Activated CD8-positive, alpha-beta memory T cell treated with anti-CD3 and anti-CD28 coated beads for 1 hour (primary cell): ENCODE measurements at places on chromosomes 13 and 19.

DNA sequence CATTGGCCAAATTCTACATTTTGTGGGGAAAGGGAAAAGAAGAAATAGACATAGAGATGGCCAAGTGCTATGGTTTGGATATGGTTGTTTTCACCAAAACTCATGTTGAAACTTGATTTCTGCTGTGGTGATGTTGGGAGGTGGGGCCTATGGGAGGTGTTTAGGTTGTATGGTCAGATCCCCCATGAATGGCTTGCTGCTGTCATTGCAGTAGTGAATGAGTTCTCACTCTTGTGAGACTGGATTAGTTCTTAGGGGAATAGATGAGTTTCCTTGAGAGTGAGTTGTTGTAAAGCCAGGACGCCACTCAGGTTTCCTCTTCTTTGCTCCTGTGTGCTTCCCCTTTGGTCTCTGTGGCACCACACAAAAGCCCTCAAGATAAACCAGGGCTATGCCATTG is 242.6 kb upstream of the RFC3 start:
- no peak for DNase-seq

- DNase-seq = no peak
Measured at GRCh38 chr13:110938662-110939421, 24.0 kb upstream of the ANKRD10 start.

GRCh38 chr19:36528921-36529518 is 949 bp upstream of the ZNF260 start:
- DNase-seq = peak; percentile 1

GRCh38 chr19:4414800-4415321 is 12.4 kb downstream of the CHAF1A start:
- DNase-seq = no peak

DNA sequence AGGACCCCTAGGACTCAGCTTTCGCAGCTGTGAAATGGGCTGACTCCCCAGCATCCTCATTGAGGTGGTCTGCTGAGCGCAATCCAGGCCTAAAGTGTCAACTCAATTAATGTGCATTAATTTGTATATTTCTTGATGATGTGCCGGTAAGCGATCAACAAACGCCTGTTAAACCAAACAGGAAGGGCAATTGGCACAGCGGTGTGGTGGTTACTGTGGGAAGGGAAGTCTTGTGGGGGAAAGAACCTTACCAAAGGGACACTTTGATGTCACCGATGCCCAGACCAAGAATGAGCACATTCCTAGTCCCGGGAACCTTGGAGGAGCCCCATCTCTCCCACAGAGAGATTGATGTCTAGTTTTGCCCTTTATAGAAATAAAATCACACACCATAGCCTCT is 1.6 kb downstream of the JAK3 start:
- no peak for DNase-seq

GRCh38 chr13:34675626-34676025 is 266.4 kb upstream of the NBEA start:
- DNase-seq = no peak

DNA sequence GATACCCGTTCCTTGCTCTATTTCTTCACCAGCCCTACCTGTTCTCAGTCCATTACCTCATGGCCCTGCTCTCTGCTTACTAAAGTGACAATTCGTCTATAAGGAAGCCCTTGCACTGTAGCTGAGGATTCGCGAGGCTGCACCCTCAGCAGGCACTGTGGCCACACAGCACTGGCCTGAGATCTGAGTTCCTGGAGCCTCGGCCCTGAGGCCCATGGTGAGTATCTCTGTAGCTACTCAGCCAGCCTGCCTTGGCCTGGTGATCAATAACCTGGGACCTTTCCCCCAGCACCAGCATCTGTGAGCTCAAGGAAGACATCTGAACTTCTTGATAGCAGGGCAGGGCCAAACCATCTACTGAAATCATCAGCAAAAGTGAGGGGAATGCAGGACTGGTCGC is 90.7 kb downstream of the RGCC start:
- no peak for DNase-seq

- no peak for DNase-seq
Measured at GRCh38 chr19:1285737-1286360, at the start of gene EFNA2. EFNA2 (plus strand) TSS chr19:1285873; CDS start chr19:1286169, 296 bp downstream.

DNA sequence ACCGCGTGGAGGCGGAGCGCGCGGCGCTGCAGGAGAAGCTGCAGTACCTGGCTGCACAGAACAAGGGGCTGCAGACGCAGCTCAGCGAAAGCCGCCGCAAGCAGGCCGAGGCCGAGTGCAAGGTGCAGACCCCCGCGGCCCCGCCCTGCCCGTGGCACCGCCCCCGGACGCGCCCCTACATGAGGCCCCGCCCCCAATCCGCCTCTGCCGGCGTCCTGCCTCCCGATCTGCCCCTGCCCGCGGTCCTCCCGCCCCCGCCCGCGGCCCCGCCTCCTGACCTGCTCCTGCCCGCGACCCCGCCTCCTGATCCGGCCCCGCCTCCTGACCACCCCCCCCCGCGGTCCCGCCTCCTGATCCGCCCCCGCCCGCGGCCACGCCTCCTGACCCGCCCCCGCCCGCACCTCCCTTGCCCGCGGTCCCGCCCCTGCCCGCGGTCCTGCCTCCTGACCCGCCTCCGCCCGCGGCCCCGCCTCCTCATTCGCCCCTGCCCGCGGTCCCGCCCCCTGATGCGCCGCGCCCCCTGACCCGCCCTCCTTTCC is 11.7 kb downstream of the PRR36 start:
- DNase-seq = no peak

- no peak for DNase-seq
Measured at GRCh38 chr19:15810335-15810734, 5.1 kb downstream of the OR10H1 start.

DNA sequence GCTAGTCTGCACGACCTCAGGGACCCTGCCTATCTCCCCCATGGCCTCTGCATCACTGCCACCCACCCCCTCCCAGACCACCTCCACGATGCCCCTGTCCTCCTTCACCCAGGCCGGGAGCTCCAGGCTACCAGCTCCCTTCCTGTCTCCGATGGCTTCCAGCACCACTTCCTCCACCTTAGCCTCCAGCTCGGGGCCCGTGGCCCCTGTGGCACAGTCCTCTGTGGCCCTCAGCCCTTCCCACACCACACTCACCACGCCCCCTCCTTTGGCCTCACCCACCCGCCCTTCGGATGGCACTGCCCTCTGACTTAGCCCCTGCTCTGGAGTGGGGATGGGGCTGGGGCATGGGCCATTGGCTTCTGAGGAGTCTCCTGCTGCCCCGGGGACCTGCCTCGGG is 7.2 kb downstream of the PALM3 start:
- DNase-seq = no peak

- DNase-seq = no peak
Measured at GRCh38 chr19:14561847-14562351, 10.0 kb downstream of the NDUFB7 start.

- DNase-seq = no peak
Measured at GRCh38 chr13:85586422-85586831, 212.8 kb downstream of the SLITRK6 start.

GRCh38 chr19:55014714-55015113 is 23.4 kb downstream of the GP6 start:
- no peak for DNase-seq

- DNase-seq = no peak
Measured at GRCh38 chr19:38417544-38418506, 8.2 kb downstream of the RASGRP4 start.

DNA sequence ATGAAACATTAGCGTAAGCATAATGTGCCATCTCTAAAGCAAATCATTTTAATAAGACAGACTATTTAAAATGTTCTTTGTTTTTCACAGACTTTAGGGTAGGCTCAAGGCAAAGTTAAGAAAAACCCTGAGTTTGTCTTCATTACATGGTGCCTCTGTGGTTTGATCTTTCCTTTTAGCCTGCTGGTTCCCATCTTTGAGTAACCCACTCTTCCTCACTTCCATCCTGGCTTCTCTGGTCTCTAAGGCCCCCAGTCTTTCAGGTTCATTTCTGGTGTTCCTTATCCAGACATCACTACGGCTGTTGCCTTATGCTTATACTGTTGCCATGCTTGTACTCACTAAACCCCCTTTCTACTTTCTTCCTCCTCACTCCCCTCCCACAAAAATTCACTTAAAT is 38.4 kb downstream of the DACH1 start:
- no peak for DNase-seq

DNA sequence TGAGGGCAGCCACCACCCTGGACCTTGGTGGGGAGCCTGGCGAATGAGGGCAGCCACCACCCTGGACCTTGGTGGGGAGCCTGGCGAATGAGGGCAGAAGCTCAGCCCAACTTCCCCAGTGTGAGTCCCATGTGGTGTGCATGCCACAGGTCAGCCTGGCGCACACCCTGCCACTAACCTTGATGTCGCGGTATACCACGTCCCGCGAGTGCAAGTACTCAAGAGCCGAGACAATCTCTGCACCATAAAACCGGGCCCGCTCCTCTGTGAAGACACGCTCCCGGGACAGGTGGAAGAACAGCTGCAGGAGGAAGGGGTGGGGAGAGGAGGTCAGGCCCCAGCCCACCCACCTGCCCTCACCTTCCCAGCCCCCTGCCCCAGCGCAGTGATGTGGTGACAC is 11.3 kb upstream of the CCNP start:
- no peak for DNase-seq

GRCh38 chr19:38283271-38283670 is 18.9 kb downstream of the SPINT2 start:
- DNase-seq = no peak

DNA sequence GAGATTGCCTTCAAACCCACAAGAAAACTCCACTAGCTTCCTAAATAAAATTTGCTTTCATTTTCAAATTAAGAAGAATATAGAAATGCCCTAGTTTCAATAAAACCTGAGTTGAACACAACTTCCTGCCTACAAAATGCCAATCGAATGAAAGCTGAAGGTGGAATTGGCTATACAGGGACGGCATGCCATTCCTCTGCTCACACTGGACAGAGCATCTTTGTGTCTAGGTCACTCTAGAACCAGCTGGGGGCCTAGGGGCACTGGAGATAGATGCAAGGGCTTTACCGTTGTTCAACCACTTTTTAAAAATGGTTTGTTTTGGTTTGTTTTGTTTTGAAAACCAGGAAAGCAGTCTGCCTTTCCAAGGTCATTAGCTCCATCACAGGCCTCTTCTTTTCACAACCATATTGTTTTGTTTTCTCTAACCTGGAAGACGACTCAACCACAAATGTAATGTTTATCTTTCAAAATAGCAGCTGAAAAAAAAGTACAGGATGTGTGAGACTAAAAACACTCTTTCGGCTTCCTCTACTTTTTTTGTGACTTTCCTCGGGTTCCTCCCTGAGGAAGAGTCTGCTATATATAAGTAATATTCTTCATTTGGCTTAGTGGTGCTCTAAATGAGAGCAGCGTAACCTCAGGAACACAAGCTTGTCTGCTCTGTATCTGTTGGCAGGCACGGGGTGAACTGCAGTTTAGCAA is 11.9 kb upstream of the ITM2B start:
- no peak for DNase-seq

DNA sequence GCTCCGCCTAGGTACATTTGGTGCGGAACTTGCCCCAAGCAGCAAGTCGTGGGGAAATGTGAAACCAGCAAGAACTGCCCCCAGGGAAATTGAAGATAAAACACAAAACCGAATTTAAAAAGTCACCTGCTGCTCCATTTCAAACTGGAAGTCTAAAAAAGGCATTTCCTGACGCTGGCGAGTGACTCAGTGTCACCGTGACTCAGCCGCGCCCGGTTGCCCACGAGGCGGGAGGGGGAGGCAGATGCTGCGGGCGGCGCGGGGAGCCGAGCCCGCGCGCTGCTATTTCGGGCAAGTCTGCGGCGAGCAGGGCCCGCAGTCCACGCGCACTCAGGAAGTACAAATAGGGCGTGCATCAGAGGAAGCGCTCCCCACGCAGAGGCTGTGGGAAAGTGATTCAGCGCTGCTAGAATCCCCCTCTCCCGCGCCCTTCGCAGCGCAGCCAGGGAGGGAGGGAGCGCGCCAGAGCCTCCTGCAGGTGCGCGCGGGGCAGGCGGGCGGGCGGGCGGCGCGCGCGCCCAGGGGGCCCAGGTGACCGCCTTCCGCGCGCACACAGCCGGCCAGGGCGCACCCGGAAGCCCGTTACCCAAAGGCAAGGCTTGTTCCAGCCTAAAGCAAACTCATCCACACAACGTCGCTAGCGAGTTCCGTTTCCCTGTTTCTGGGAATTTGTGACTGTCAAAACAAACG is 168.8 kb downstream of the COL4A1 start:
- peak; percentile 33 for DNase-seq

DNA sequence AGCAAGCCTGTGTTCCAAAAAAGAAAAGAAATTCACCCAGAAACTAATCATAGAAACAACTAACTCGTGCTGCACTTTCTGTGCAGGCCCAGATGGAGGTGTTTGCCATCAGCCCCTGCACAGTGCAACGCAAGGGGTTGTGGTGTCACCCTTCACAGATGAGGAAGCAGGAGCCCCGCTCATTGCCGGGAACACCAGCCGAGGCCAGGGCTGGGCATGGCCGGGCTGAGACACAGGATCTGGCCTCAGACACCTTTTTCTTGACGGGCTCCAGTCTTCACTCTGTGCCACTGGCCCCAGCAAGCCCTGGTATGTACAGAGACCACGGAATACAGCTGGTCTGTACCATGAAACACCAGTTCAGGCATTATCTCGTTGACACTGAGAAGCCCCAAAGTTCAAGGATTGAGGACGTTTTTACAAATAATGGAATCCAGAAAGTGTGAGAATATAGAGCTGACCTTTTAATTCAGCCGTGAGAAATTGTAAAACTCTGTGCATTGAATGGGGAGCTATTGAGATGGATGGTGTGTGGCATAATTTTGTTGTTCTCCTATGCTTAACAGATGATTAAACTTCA is 43.2 kb downstream of the CUL4A start:
- no peak for DNase-seq

- DNase-seq = no peak
Measured at GRCh38 chr19:12695997-12696365, 450 bp downstream of the FBXW9 start.

DNA sequence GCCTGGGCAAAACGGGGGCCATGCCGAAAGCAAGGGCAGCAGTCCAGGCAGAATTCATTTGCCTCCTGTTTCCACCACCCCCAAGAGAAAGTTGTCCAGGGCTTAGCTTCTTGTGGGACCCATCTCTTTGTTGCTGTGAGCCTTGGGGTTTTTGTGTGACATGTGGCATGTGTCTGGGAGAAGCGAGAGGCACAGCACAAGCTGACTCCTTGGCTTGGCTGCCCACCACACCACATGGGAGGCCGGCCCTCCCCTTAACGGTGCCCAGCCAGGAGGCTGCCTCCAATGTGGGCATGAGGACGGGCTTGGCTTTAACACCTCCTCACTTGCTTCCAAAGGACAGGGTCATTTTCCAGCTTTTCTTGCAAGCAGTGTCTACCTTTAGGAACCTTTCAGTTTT is 81.6 kb downstream of the ZNF536 start:
- no peak for DNase-seq

GRCh38 chr13:29845440-29846056 is 4.9 kb downstream of the UBL3 start:
- DNase-seq = no peak

GRCh38 chr19:5369962-5370367 is 29.4 kb upstream of the PTPRS start:
- no peak for DNase-seq

GRCh38 chr13:27583645-27584044 is 36.7 kb downstream of the LNX2 start:
- no peak for DNase-seq

- DNase-seq = no peak
Measured at GRCh38 chr13:32895296-32895695, 120.9 kb upstream of the KL start.
